ENCODE measurements at places on chromosomes 4 and X. TPM values are rescaled to one million over a fixed set of nuclear protein-coding genes. Genes with fewer than 3 reads are reported as not detected.

The JADE3 gene
- total RNA-seq, result 1.8 TPM

The FRMD7 gene
- total RNA-seq, result not detected

The GNRHR gene
- not detected for total RNA-seq

The ADH7 gene
- total RNA-seq, result not detected

The GPRIN3 gene
- 0.06 TPM for total RNA-seq

The JCHAIN gene
- total RNA-seq, result not detected

- DNase-seq, result peak; percentile 25
Measured at GRCh38 chrX:122625821-122626220, 558.3 kb upstream of the GRIA3 start.

DNA sequence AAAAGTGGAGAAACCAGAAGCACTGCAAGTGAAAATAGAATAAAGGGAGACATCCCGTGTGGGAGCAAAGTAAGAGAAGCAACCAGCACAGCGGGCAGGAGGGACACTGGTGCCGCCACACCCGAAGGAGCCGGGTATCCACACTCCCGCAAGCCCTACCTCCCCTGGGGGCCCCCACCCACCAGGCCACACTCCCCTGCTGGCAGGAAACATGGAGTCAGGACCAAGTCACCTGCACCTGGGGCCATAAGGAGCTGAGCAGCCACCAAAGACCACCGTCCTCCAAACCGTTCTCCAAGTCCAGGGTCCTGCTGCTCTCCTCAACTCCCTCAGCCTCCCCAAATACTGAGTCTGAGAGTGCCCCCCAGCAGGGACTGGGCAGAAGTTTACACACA lies 30.5 kb downstream of the FGFRL1 start:
- DNase-seq, result no peak

DNA sequence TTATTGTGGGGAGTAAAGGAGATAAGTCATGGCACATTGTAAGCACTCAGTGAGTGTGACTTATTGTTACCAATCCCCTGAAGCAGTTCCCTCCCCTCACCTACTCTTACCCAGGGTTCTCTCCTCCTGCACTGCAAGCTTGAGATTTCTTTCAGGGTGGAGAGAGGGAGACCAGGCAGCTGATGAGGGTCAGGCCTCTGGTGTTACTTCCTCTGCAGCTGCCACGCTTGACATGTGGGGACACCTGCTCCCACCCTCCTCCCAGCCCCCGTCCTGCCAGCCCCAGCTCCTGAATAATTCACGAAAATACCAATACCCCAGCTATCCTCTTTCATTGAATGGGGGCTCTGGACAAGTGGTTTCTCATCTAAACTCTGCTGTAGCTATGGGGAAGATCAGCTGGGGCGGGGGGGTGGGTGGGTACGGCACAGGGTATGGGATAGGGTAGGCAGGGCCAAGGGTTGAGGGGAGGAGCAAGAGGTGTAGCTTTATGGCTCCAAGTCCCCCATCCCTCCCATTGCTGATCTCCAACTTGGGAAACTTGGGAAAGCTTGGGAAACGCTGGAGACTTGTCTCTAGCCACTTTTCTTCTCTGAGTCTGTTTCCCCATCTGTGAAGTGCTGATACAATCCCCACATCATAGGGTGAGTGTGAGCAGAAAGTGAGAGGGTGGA lies 148.5 kb upstream of the PJA1 start:
- DNase-seq, result no peak

Data from LHCN-M2 (cell line).